ENCODE measurements at places on chromosomes 11 and 22.

GRCh38 chr22:36544107-36544620 lies 15.2 kb upstream of the EIF3D start:
- no peak for DNase-seq

GRCh38 chr22:47251911-47252310 lies 489.5 kb downstream of the TBC1D22A start:
- DNase-seq: no peak

- no peak for DNase-seq
Measured at GRCh38 chr11:92277871-92278270, 53.3 kb downstream of the FAT3 start.

DNA sequence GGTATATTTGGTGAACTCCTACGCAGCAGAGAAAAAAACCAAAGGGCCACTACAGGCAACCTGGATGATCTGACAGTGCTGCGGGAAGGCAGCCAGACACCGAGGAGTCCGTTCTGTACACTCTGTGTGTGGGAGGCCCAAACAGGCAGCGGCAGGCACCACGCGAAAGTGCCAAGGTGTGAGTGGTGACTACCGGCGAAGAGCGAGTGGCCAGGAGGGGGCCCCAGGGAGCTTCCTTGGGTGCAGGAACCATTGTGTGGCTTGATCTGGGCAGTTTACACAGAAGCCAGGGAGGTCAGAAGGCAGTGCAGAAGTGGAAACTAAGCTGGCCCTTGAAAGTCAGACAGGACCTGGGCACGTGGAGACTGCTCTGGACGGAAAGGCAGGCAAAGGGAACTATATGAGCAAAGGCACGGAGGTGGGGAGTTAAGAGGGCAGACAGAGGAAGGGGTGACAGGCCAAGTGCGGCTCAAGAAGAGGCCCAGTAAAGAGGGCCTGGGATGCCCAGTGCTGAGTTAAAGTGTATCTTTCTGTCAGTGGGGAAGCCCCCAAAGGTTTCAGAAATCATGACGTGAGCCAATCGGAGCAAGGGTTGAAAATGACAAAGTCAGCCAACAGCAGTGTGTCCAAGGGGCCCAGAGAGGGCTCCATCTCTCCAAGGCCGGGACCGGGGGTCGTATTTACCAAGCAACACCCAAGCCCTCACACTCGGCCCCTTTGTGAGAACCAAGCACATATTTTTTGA lies 10.6 kb downstream of the TMEM184B start:
- no peak for DNase-seq

GRCh38 chr11:123856444-123856843 lies 29.0 kb downstream of the TMEM225 start:
- no peak for DNase-seq

DNA sequence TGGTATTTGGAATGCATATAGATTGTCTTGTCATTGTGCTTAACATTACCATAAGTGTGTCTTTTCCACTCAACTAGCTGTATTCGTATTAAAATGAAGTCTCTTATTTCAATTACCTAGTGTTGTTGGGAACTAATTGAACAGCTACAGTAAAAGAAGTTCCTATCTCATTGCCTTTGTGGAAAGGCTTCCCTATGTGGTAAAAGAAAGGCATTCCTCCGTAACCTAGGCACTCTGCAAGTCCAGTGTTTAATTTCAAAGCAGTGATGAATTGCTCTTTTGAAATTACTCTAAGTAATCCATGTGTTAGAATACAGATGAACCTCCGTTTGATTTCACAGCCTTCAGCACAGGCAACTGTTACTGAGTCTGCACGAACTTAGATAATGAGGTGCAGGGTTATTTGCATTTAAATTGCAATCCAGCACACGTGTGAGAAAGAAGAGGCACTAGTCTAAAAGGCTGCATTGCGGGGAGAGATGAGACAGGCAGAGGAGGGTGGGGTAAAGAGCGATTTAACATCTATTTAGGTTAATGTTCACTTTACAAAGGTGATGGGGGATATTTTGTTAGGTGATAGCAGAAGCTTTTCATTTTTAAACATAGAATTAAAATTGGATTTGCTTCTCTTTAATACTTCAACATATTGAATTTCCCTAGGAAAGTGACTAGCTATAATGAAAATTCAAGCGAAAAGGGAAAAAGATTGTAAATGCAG lies 25.0 kb upstream of the CRTAM start:
- DNase-seq: no peak

GRCh38 chr11:130694488-130695045 lies 221.7 kb downstream of the SNX19 start:
- no peak for DNase-seq

GRCh38 chr22:42399315-42400271 lies 32.6 kb downstream of the NFAM1 start:
- DNase-seq: no peak

- no peak for DNase-seq
Measured at GRCh38 chr11:57312511-57313021, 12.2 kb downstream of the TNKS1BP1 start.

Measured in kidney epithelial cell (primary cell).